ENCODE measurements at places on chromosomes 7 and 10.

DNA sequence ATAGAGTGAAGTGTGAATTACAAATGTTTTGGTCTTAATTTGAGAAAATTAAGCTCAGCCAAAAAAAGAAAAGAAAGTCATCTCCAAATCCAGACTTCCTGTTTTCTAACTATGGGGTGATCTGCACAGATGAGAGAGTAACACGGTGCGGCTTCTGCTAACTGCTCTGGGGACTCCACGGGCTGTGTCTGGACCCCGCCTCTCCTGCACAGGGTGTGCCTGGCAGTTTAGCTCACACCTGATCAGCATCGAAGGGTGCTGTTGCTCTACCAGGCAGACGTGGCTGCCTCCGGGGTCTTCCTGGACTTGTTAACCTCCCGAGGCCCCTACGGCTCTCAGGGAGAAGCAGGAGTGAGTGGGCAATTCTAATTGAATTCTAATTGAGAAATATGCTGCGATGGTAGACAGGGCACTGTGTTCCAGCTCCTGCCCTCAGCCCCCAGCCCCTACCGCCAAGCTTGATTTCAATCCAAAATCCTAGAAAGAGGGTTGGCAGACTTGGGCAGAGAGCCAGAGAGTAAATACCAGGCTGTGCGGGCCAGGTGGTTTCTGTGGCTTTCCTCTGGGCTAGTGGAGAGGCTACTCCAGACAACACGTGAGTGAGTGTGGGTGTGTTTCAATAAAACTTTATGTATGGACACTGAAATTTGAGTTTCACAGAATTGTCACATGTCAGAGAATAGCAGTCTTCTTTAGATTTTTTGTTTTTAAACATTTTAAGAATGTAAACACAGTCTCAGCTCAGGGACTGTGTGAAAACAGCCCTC is 13.4 kb downstream of the SHH start:
- no peak for DNase-seq

- DNase-seq, result no peak
Observed at GRCh38 chr7:156041398-156041797, 229.1 kb upstream of the SHH start.

DNA sequence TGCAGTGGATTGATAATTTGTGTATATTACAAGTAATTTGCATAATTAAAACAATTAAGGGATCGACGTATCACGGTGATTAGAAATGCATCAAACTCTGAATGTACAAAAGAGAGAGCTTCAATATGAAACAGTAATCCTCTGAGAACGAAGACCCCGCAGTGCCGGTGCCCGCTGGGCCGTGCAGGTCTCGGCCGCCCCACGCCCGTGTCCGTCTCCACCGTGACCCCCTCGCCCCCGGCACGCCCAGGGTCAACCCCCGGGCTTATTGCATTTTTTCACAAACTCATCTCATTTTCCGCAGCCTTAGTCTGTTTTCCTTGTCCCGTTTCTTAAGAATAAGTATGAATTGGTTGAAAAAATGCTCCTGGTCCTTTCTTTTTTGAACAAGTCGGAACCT is 218.6 kb downstream of the TCERG1L start:
- DNase-seq, result no peak

DNA sequence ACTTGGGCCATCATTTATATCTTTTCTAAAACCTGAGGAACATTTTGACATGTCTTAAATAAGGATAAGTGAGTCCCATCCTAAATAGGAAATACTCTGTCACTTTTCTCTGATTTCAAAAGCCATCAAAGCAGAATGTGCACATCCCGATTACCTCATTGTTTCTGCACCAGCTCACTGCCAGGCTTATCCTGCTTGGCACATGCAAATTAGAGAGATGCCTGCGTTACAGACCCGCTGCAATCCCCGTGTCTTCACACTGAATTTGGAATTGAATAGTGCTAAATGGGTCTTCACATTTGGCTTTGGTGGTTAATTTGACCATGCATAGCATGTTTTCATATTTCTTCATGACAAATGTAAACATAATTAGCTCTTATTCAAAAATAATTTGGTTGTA is 279.5 kb downstream of the WDR37 start:
- DNase-seq, result no peak

Measured in retina (tissue), 1 donor.